Tracheal epithelial cell (primary cell): ENCODE measurements at places on chromosomes 6 and 20. TPM values are rescaled to one million over a fixed set of nuclear protein-coding genes. Genes with fewer than 3 reads are reported as not detected.

The IL17A gene
- not detected in 2 replicates for total RNA-seq

The GCLC gene
- total RNA-seq, result 44.1 and 182 TPM in 2 replicates

The RAET1G gene
- total RNA-seq, result 19.5 and 41.3 TPM in 2 replicates

The LPA gene
- 0.24 TPM in 1 of 2 replicates, not detected in the other for total RNA-seq

The LINC00237 gene
- not detected in 2 replicates for total RNA-seq

The CLIC5 gene
- 0.72 TPM in 1 of 2 replicates, not detected in the other for total RNA-seq

The SRSF12 gene
- 0.21 and 1.2 TPM in 2 replicates for total RNA-seq
